ENCODE measurements at places on chromosomes 1 and 21. TPM values are rescaled to one million over a fixed set of nuclear protein-coding genes. Genes with fewer than 3 reads are reported as not detected.

- peak; percentile 90 for DNase-seq
These were observed 25.3 kb downstream of the TMEM51 start for GRCh38 chr1:15178571-15179484.

MX2 gene
- total RNA-seq, result 0.57 TPM

- peak; percentile 10 for DNase-seq
These were observed 41.7 kb downstream of the PRKCZ start for GRCh38 chr1:2091611-2092604.

PLA2G2D gene
- total RNA-seq, result not detected

DNA sequence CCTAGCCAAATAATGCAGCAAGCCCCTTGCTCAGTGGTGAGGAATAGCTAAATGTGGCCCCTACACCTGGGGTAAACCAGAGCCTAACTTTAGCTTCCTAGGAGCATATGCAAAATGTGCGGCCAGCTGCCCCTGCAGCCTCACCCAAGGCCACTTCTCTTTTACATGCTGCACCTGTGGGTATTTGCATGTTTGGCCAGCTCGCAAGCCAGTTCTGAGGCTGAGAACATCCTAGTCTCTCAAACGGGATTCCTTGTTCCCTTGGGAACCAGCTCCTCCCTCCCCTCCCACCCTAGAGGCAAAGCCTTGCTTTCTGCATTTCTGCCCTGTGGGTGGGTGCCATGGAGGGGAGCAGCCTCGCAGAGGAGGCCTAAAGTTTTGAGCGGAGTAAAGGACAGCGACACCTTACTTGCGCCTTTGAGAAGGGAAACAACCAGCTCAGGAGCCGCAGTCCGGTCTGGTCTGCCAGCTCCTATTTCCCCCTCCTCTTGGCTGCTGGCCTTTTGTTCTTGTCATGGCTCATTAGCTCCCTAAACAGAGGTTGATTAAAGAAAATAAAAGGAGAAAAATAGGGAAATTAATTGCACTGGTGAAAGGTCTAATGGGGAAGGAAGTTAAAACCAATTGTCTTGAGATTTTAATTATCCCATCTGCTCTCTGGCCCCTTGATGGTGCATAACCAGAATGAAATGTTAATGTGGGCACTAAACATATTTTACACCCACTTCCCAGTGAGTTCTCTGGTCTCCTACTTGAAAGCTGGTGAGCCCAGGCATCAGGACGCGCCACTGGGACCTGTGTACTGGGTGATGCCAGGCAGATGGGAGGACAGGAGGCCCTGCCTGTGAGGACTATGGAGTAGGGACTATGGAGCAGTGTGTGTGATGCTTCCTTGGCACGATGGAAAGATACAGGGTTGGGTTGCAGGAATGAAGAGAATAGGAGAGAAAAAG lies 68.7 kb downstream of the TEX35 start:
- DNase-seq, result no peak

DNA sequence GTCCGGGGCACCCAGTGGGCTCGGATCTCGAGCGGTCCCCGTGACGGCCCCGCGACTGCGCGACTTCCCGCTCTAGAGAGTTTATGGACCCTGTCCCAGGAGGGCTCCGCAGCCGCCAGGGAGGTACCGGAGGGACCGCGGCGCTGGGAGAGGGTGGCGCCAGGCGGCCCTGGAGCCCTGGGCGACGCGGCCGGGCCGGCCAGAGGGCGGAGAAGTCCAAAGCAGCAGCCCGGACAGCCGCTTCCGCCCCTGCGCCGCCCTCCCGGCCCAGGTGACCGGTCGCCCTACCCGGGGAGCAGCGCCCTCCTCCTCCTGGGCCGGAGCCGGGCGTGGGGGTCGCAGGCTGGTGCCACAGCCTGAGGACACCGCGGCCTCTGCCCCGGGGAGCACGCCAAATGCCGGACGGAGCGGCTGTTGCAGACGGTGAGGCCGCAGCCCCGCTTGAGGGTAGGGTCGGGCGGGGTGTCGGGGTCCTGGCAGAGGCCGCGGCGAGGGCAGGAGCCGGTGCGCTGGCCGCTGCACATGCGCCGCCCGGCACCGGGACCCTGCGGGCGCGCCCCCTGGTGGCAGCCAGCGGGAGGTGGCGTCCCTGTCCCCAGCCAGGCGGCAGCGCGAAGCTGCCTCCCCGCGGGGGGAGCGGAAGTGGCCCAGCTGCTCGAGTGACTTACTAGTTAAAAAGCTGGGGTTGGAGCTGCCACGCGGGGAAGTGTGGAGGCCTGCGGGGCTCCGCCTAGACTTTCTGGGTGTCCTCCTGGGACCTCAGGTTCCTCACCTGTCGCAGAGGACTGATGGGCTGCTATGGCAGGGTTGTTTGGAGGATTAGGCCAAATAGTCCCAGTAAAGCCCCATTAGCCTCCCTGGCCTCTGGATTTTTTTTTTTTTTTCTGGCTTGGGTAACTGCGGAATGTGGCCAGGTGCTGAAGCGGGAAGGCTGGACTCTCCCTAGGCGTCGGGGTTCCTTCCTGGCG lies 20.9 kb upstream of the ZNF678 start:
- peak; percentile 88 for DNase-seq

TMEM52 gene
- 0.37 TPM for total RNA-seq

OR2M2 gene
- not detected for total RNA-seq

CFHR1 gene
- 0.21 TPM for total RNA-seq

RNF186 gene
- total RNA-seq, result not detected

DNA sequence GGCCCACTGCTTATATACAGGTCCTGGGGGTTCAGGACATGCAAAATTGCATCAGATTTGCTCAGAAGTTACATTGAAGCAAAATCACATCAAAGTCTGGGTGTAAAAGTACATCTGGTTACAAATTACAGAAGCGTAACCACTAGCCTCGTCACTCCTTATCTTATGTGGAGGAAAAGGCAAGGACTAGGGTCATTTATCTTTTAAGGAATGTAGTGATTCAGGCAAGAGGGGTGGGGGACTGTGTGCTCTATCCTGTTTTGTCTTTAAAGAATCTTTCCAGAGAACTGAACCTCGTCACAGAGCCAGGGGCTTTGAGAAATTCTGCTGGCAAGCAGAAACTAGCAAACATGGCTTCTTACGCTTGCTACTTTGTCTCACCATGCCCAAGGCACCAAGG lies 61.1 kb upstream of the RAB4A start:
- DNase-seq, result no peak

- peak; percentile 53 for DNase-seq
These were observed 6.7 kb upstream of the FNDC5 start for GRCh38 chr1:32877211-32878110.

- peak; percentile 6 for DNase-seq
These were observed 59.5 kb upstream of the WLS start for GRCh38 chr1:68291688-68292384.

DNA sequence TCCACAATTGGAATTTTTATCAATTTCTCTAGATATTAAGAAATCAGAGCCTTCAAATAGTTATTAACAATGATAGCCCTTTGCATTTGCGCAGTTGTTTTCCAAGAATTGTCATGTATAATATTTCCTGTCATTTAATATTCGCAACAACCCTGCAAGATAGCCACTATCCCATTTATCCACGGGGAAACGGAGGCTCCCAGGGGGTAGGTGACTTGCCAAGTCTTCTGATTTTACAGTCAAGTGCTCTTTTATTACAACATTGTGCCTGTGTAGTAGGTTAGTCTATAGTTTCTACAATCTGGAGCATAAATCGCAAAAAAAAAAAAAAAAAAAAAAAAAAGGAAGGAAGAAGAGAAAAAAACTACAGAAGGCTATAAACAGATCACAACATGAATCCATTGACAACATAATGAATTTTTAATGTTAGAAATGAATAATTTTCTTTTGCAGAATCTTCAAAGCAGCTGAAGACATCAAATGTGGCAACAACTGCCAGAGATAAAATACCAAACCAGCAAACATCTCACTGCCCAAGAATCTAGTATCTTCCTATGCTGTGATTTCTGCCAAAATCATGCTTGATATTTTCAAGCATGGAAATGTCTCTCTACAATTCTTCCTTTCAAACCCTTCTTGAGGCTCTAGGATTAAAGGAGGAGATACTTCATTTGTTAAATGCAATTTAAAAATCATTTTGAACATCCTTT lies 125.5 kb downstream of the PTPN14 start:
- DNase-seq, result no peak

- no peak for DNase-seq
These were observed 393.5 kb upstream of the ADGRL2 start for GRCh38 chr1:81407000-81407821.

DNA sequence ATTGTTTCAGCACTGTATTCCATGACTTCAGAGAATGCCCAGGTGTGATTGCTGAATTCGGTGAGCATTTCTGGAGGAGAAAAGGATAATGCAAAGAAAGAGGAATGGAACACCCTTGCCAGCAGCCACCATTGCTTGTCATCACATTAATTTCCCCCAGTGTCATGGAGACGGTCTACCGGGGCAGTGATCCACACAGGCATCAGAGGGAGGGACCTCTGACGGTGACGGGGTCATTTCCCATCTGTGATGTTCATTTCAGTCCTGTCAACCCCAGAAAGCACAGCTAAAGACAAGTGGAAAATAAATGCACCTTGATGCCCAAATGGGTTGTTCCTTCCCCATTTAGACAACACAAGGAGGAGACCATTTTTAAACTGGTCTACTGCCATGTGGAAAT lies 376.4 kb downstream of the PCP4 start:
- DNase-seq, result no peak

IL6R gene
- total RNA-seq, result 1.6 TPM

- peak; percentile 87 for DNase-seq
These were observed 6.7 kb downstream of the MYCL start for GRCh38 chr1:39894884-39895495.

- DNase-seq, result peak; percentile 63
These were observed 290.4 kb downstream of the KCNT2 start for GRCh38 chr1:196317535-196318522.

FMN2 gene
- total RNA-seq, result 1.1 TPM

DNA sequence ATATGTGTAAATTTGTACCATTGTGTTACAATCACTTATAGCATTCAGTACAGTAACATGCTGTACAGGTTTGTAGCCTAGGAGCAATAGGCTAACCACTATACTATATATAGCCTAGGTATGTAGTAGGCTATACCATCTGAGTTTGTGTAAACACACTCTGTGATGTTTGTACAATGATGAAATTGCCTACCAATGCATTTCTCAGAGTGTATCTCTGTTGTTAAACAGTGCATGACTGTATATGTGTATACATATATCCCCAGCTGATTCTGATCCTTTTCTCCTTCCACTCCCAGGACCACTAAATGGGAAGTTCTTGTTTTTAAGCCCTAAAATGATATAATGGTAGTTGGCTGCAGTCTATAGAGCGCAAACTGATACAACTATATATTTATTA lies 7.8 kb downstream of the GNPAT start:
- DNase-seq, result no peak

ZBTB21 gene
- total RNA-seq, result 8.0 TPM

GRIK3 gene
- not detected for total RNA-seq

GRCh38 chr1:22142315-22143064 lies 407 bp downstream of the WNT4 start:
- DNase-seq, result peak; percentile 37

DNA sequence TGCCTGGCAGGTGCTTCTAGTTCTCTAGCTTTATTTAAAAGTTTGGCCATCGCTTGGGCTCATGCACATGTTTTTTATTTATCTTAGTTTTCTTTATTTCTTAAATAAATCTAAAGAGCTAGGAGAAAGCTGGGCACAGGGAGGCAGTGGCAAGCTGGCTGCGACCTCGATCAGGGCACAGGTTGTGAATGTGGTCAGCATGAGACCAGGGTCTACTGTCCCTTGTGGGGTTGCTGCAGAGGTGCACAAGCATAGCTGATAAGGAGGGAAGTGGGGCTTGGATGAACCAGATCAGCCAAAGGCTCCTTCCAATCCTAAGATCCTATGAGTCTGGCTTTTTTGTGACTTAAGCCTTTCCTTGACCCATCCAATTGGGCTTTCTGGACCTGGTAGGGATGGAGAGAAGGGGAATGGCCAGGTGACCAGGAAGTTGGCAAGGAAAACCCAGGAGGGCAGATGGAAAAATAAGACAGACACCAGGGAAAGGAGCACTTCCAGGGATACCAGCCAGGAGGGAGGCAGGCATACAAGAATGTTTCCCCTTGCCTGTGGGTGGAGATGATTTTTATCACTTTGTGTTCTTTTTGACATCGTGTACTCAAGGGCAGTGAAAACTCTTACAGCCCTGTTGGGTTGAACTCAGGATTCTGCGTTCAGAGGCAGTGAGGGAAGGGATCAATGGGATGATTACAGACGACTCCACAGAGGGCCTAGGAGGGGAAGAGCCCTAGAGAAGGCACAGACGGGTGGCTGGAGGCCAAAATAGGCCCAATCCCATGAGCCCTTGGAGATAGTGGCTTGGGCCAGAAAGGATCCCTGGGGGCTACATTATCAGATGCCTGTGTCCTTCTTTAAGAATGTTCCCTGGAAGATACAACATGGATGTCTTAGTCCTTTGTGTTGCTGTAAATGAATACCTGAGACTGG lies 8.5 kb downstream of the CYP4B1 start:
- DNase-seq, result no peak

GRCh38 chr1:166675213-166675612 lies 164.1 kb upstream of the POGK start:
- DNase-seq, result no peak

- no peak for DNase-seq
These were observed 315.4 kb downstream of the ADGRL2 start for GRCh38 chr1:82116105-82116504.

GRCh38 chr1:78737241-78737640 lies 87.6 kb downstream of the IFI44 start:
- DNase-seq, result no peak

DNA sequence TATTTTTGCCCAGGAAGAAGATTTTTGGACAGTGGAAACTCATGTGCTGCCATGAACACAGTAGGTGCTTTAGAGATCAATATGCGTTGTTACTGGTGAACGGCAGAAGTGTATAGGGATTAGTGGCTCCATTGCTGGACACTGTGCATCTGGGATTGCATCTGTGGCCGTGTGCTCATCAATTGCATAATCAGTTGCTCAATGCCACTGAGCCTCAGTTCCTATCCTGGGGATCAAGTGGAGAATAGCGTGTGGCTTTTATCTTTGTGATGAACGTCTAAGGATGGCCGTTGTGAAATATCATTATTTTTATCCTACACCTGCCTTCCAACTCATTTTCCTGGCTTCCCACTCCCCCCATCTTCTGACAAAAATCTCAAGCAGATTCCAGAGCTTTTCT lies 5.4 kb downstream of the TNN start:
- DNase-seq, result no peak

CD244 gene
- total RNA-seq, result not detected

DNA sequence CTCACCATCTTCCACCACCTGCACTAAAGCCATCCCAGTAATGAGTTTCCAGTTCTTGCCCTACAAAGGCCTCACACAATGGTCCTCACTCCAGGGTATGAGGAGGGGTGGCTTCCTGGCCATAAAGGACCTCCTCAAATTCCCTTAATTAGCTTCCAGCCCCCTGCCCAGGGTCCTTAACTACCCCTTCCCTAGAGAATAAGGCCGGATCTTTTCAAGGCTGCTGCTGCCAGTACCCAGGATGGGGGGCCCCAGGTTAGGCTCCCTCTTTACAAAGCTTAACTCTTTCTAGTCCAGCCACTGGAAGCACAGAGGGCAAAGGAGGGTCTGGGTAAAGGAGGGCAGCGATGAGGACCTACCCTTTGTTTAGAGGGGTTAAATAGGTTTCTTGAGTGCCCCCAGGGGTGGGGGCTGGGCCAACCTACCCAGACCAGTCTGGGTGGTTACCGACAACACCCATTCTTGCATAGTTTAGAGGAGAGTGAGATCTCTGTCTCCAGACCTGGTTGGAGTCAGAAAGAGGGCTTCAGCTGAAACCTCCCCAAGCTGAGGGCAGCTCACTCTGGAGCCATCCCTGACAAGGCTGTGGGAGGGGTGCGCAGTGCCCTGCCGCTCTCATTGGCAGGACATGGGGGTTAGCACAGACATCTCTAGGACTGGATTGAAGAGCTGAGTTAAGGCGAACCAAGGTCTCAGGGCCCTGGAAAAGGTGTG lies 7.1 kb downstream of the BLACAT1 start:
- DNase-seq, result no peak

IGSF9 gene
- total RNA-seq, result 0.16 TPM

HNRNPCL1 gene
- total RNA-seq, result not detected

All from myocyte (in vitro differentiated cells).